Cardiac septum (tissue), 1 donor: ENCODE measurements at places on chromosomes 6 and 20. TPM values are rescaled to one million over a fixed set of nuclear protein-coding genes. Genes with fewer than 3 reads are reported as not detected.

- DNase-seq = no peak
These were observed 24.7 kb upstream of the HINT3 start for GRCh38 chr6:125931733-125932450.

GRCh38 chr20:41782730-41783406 lies 164.7 kb upstream of the CHD6 start:
- no peak for DNase-seq

DNA sequence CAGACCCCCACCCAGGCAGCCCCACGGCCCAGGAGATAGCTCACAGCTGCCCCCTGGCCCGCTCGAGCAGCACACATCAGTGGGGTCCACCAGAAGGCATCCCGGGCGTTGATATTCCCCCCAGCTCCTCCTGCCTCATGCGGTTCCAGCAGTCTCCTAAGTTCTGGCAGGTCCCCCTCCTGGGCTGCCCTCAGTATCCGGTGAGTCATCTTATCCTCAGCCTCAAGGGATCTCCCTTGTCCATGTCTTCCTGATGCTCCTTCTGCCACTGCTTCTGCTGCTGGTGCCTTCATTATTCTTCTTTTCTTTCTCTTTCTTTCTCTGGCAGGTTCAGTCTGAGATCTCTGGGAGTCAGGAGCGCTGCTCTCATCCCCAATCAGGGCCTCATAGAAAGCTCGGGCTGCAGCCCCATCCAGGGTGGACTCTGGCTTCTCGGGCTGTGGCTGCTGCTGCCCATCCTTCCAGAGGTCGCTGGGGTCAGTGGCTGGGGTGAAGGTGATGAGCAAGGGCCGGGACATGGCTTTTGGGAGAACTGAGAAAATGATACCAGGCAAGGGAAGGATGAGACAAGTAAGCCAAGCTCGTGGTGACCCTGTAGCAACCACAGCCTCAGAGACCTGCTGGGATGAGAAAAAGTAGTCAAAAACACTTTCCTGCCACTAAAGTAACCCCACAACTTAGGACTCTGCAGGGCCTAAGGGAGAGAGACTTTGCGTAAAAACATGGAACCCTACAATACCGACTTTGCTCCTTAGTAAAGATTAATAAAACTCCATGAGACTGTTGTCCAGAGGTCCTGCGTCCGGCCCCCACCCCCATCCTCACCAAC lies 622 bp downstream of the GPANK1 start:
- no peak for DNase-seq

DNA sequence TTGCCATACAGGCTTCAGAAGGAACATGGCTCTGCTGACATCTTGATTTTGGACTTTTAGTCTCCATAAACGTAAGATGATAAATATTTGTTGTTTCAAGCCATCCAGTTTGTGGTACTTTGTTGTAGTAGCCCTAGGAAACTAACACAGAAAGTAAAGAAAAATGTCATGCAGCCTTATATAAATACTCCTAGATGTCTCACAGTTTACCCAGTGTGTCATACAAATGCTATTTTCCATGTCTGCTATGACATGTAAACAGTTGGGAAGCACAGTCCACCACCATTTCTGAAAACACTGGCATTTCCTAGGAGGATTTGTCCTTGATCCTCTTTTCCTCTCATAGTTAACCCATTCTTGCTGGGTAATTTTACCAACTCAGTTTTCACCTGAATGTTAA lies 30.6 kb upstream of the ME1 start:
- no peak for DNase-seq

The TBX18 gene
- 4.6 TPM for total RNA-seq

- DNase-seq = no peak
These were observed 4.4 kb downstream of the NCOA5 start for GRCh38 chr20:46085179-46085851.

The NKAPL gene
- 6.6 TPM for total RNA-seq

The OR12D3 gene
- not detected for total RNA-seq

GRCh38 chr20:41274152-41274551 lies 43.4 kb downstream of the ZHX3 start:
- DNase-seq = no peak

DNA sequence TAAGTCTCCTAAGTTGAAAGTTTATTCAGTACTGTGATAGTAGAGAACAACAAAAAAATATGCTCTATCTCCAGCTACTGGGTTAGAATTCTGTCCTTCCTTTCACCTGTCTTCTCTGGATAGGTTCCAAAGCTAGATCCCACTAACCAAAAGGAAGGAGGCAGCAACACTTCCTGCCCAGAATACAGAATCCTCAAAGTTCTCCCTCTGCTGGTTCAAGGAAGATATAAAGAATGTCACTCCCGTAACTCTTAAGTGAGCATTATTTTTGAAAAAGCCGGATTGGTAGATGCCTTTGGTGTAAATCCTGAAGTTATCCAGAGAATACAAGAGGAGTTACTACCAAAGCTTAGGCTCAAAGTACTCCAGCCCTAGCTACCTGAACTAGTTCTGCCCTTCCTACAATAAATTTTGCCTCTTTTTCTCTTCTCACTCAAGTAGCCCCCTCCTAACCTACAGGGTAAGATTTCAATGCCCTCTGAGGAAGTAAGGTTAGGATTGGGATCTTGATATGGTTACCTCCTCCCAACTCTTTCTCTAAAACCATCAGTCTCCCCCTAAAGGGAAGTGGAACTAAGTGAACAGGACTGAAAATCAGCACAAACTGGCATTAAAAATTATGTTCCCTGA lies 26.0 kb upstream of the CRIP3 start:
- DNase-seq = no peak

The HLA-A gene
- total RNA-seq = 268 TPM

GRCh38 chr20:48600470-48600945 lies 227.3 kb downstream of the PREX1 start:
- peak; percentile 54 for DNase-seq

The MYLK4 gene
- 0.51 TPM for total RNA-seq

GRCh38 chr20:13017235-13017634 lies 8.5 kb downstream of the SPTLC3 start:
- no peak for DNase-seq

GRCh38 chr6:149544646-149545257 lies 1.1 kb downstream of the PPIL4 start:
- DNase-seq = no peak

GRCh38 chr6:39812496-39812852 lies 20.3 kb downstream of the DAAM2 start:
- DNase-seq = no peak

The ECT2L gene
- 10.5 TPM for total RNA-seq

The ISM1 gene
- 1.0 TPM for total RNA-seq

DNA sequence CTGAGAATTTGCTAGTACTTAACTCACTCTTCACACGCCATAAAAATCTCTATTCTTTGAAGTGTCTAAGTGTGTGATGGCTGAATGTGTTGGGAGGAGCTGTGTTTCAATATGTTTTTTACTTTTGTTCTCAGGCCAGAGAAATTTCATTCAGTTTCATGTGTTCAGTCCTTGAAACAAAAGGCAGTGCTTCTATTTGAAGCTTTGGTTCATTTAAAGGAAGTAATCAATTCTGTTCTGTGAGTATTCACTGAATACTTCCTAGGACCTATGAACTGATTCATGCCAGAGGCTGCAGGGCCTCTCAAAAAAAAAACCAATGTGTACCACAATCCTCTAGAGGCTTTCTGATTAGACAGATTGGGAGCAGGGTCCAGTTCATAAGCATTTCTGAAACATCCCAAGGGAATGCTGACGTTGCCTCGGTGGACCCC lies 12.4 kb upstream of the F13A1 start:
- no peak for DNase-seq

The HLA-DMB gene
- total RNA-seq = 7.9 TPM

DNA sequence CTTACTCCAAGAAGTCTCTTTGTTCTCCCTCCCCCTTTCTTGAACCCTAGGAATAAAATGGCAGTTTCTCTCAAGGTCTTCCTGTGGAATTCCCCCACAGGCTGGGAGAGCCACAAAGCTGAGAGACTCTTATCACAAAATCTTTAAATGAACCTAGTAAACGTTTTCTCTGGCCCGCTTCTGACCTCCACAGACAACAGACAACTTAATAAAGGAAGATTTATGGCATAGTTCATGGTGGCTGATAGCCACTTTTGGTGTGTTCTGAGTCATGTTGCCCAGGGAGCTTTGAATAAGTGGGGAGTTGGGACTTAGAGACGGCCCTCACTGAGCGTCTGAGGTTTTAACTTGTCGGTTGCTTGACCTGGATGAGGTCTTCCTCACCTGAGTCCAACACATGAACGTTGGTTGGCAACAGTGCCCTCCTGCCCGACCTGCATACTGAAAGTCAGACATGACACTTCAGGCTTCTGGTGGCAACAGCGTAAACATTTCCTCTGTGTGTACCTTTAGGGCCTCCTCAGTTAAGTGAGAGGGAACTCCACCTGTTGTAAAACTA lies 124.1 kb downstream of the FOXO3 start:
- no peak for DNase-seq

DNA sequence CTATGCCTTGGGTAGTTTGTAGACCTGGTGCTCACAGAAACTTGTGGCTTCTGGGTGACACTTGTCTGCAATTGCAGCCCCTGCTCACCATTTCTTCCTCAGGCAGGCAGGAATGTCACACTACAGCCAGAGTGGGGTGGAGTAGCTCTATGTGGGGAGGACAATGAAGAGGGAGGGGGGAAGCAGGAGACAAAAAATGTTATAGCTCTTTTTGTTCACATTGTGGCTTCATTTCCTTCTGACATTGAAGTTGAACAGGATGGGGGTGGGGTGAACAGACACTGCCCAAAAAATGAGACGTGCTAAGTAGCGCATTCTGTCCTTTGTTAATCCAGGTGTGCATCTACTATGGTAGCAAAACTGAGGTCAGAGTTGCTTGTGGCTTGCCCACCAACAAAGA lies at the start of gene THEMIS:
TSS of gene THEMIS (minus strand) at position 124 of the 400 bp plus-strand sequence. CDS start 126 bp downstream, outside the sequence.
- no peak for DNase-seq

The FUT9 gene
- 0.03 TPM for total RNA-seq

The SLC17A9 gene
- total RNA-seq = 1.7 TPM

The MYLK2 gene
- total RNA-seq = 0.11 TPM

DNA sequence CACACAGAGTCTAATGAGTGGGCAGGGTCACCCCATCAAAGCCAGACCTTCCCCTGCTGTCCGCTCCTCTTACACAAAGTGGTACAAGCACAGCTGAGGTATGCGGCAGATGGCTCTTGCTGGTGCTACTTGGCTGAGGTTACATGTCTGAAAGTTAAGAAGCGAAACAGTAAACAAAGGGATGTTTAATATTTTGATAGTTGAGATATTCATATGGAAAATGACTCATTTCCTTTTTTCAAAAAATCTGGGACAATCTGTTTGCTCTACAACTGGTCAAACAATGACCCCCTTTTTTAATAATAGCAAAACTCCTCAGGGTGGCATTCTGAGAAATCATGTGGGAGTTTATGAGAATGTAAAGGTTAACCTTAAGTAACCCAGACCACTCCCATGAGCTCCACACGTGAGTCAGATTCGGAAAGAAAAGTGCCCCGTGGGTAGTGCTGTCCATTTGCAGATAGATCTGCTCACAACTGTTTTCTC lies 245.3 kb downstream of the TBXT start:
- DNase-seq = no peak

- DNase-seq = no peak
These were observed 96.9 kb upstream of the PTPRK start for GRCh38 chr6:128617285-128617684.

DNA sequence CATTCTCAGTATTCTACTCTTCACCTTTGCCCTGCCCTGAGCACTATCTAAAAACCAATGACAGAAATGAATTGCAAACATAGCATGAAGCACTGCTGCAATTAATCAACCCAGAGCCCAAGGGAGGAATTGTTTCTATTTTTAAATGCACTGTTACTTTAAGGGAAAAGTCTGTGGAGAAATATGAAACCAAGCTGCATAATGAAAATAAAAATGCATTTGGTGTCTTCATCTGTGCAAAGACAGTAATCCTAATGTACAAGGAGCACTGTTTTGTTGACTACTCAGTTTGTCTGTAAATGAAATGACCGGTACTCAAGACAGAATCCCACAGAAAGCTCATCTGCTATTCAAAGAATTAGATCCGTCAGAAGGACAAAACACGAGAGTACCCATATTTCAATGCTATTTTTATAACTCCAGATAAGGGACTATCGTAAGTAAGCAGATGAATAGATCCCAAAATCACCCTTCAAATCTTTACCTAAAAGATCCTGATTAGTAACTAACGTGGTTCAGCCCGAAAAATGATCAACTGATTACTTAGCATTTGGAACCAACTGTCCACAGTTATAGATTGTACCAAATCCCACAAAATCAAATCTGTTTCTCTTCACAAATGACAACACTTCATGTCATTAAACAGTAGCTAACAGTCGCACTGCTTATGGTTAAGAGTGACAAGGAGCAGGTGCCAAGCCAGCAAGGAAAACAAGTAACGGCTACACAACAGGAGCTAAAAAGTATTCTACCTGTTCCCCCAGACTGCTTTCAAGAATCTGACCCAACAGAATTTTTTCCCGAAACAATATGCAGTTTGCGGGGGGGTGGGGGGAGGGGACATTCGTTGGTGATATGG lies 2.4 kb downstream of the KIF13A start:
- no peak for DNase-seq

GRCh38 chr6:118186672-118187567 lies 279.9 kb downstream of the SLC35F1 start:
- no peak for DNase-seq

- DNase-seq = no peak
These were observed 55.6 kb downstream of the PYGB start for GRCh38 chr20:25303292-25304024.

The C6orf118 gene
- total RNA-seq = not detected

The APCDD1L gene
- total RNA-seq = 1.4 TPM

The PRL gene
- total RNA-seq = not detected

The EPPIN gene
- total RNA-seq = not detected

The MCUR1 gene
- 31.8 TPM for total RNA-seq

DNA sequence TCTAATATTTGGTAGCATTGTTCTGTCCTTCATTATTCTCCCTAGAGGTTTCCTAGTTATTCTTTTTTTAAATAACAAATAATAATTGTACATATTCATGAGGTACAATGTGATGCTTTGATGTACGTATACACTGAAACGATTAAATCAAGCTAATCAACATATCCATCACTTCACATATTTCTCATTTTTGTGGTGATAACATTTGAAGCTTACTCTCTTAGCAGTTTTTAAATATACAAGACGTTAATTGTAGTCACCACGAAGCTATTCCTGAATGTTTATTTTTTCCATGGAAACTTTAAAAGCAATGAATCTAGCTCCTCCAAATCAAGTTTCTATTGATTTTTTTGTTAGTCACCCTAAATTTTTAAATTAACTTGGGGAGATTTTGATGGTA lies 116.5 kb upstream of the PRND start:
- DNase-seq = no peak

The EEF1A2 gene
- total RNA-seq = 1,211 TPM

GRCh38 chr6:125100074-125100652 lies 53.4 kb upstream of the TPD52L1 start:
- no peak for DNase-seq

The CTSA gene
- 111 TPM for total RNA-seq

- DNase-seq = no peak
These were observed 1112.3 kb upstream of the CITED2 start for GRCh38 chr6:140486450-140487361.

The ENPP1 gene
- 3.3 TPM for total RNA-seq

DNA sequence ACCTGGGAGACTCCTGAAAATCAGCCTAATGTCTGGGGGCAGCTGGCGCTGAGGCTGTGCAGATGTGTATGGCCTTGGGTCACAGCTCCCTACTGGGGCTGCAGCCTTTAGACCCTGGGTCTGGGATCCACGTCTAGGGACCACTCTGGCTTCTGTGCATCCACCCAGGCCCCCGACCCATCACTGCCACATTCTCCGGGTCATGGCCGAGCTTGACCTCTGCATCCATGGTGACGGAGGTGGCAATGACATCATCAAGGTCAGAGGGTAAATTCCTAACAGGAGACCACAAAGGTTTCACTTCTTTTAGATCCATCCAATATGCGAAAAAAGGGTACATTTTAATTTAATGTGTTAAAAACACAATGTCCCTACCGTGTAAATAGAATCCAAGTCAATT lies 14.5 kb upstream of the PCMTD2 start:
- peak; percentile 46 for DNase-seq

The TCP11 gene
- not detected for total RNA-seq

The COX4I2 gene
- total RNA-seq = 11.3 TPM
